Choroid plexus epithelial cell (primary cell): ENCODE measurements at places on chromosomes 6 and 20.
A peak's percentile ranks its signal among the peaks of the same experiment; 100 is the strongest.

- DNase-seq = no peak
These were observed 643.0 kb upstream of the CITED2 start for GRCh38 chr6:140017470-140017869.

- DNase-seq = peak; percentile 23
These were observed 43.7 kb downstream of the FRK start for GRCh38 chr6:116016846-116017545.

DNA sequence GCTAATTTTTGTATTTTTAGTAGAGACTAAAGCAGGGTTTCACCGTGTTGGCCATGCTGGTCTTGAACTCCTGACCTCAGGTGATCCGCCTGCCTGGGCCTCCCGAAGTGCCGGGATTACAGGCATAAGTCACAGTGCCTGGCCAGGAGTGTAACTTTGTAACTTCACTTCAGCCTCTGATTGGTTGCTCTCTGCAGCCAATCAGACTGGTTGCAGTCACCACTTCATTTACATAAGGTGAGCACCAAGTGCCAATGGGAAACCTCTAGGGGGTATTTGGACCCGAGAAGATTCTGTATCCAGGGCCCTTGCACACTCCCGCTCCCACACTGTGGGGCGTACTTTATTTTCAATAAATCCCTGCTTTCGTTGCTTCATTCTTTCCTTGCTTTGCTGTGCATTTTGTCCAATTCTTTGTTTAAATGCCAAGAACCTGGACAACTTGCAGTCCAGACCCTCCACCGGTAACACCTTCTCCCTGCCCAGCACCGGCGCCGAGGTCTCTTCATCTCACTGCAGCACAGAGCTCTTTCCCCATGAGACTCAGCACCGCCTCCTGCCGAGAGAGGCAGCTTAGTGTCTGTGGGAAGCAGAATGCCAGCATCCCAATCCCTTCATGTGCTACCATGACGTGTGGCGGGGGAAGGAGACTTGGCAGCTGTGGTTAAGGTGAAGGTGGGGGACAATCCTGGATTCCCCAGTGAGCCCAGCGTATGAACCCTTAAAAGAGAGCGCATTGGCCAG is 14.0 kb upstream of the MRGBP start:
- DNase-seq = no peak

GRCh38 chr20:32845786-32846185 is 12.9 kb upstream of the EFCAB8 start:
- DNase-seq = peak; percentile 32

DNA sequence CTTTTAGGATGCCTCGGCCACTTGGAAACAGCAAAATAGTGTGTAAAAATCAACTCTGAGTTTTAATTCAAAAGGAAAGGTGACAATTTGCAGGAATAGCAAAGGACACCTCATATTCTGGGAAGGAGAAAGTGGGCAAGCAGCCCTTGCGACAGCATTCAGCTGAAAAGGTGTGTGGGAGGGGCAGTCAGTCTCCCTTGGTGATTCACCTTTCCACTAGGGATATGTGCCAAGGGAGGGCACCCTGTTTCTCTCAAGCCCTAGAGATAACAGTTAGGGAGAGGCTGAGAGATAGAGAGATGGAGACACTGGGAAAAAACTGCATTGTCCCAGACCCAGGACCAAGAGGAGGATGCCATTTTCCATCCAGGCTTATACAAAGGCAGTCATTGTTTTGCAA is 228.1 kb downstream of the EPM2A start:
- no peak for DNase-seq

- no peak for DNase-seq
These were observed 8.9 kb upstream of the PSMG4 start for GRCh38 chr6:3249821-3250220.

GRCh38 chr6:108350528-108350927 is 55.7 kb downstream of the AFG1L start:
- no peak for DNase-seq

DNA sequence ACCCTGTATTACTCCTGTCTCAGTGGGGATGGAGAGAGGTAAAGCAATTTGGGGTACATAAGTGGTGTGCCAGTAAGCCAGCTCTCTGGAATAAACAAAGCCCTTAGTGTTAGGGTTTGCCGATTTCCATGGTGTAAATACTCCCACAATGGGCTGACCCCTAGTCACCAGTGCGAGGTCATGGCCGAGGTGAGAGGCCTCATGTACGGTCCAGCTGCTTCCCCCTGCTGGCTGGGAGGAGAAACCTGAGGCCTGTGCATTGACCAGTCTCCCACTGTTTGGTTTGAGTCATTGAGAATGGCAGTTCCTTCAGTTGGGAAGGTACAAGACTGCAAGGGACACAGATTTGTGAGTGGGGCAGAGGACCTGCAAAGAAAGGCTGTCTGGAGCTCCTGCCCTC is 382.0 kb downstream of the CDH26 start:
- no peak for DNase-seq

GRCh38 chr20:58880441-58880840 is 27.9 kb downstream of the GNAS start:
- no peak for DNase-seq

DNA sequence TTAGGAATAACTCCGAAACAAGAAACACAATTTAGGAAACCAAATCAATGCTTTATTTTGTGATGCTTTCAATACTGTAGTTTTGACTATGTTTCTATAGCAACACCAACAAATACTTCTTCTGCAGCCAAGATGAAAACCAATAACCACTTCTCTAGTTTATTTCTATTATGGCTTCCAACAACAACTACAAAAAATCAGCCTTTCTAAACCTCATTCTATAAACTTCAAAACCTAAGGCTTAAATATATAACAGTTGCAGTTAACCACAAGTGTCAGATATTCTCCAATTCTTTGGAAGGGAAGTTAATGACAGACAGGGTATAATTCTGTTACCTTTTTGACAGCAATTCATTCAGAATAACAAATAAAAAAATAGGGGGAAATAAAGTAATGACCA is 80.9 kb downstream of the EPB41L2 start:
- DNase-seq = no peak

GRCh38 chr6:31352683-31353383 is 4.1 kb downstream of the HLA-B start:
- no peak for DNase-seq

DNA sequence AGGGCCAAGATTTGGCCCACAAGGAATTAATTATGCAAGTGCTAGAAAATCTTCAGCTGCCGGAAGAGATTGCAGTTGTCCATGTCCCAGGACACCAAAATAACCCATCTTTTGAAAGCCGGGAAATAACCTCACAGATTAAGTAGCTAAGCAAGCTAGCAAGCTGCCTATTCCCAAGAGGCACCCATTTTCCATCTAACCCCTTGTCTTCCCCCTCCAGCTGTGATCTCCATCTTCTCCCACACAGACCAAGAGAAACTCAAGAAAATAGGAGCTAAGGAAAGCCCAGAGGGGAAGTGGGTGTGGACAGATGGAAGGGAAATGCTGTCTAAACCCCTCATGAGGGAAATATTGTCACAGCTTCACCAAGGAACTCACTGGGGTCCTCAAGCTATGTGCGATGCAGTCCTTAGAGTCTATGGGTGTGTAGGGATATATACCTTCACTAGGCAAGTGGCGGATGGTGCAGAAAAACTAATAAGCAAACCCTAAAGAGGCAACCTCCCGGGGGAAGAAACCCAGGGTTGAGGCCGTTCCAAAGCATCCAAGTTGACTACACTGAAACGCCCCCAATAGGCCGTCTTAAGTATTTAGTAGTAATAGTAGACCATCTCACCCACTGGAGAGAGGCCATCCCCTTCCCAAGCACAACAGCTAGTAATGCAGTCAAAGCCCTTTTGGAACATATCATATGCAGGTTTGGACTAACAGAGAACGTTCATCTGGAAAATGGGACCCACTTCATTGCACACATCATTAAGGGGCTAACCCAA is 64.3 kb upstream of the PRSS16 start:
- no peak for DNase-seq

DNA sequence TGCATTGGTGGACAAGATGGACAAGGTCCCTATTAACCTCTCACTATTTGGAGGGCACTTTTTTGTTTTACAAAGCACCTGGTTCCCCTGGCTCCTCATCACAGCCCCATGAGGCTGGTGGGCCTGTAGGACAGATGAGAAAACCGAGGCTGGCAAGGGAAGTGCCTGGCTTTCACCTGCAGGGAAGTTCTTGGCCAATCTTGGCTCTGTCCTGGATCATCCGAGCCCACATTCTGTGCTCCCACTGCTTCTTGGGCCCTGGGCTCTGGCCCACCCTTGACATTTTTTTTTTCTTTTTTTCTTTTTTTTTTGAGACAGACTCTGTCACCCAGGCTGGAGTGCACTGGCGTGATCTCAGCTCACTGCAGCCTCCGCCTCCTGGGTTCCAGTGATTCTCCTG is 14.7 kb downstream of the SLC13A3 start:
- no peak for DNase-seq

- DNase-seq = no peak
These were observed 50.6 kb downstream of the HACE1 start for GRCh38 chr6:104809116-104809515.

GRCh38 chr6:154363821-154364220 is 7.2 kb upstream of the IPCEF1 start:
- DNase-seq = no peak

- peak; percentile 73 for DNase-seq
These were observed 730.5 kb upstream of the MAP3K7 start for GRCh38 chr6:91317247-91317835.

GRCh38 chr6:10837622-10837994 is 731 bp downstream of the MAK start:
- peak; percentile 4 for DNase-seq

DNA sequence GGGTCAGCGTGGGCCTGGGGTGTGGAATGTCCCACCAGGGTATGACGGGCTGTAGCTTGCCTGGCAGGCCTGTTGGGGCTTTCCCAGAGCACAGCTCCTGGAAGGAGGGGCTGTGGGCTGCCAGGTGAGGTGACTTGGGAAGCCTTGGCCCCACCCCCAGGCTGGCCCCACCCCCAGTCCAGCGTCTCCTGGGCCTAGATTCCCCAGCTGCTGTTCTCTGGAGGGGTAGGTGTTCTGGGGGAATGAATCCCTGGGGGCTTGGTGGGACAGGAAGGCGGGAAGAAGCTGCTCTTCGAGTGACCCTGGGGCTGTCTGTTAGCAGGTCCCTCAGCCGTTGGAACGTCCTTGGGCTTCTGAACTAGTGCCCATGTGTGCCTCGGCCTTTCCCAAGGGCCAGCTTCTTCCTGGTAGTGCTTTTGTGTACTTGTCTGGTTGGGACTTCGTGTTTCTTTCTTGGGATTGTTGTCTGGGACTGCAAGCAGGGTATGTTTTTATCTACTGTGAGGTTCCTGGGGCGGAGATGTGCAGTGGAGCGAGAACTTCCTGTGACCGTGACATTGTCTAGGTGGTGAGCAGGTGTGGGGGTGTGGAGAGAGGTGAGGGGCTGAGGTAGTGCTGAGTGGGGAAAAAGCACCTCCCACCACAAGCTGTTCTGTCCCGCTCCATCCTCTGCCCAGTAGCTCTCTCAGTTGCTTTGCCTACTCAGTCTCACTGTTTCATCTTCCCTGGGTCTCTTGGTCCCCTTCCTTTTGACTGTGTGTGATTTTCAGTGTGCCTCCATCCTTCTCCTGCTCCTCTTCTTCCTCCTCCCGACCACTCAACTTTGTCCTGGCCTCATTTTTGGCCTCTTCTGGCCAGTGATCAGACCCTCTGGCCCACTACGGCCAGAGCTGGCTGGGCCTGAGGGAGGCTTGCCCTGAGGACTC is 1.3 kb upstream of the DDR1 start:
- no peak for DNase-seq

- no peak for DNase-seq
These were observed 860 bp upstream of the TMEM14C start for GRCh38 chr6:10721850-10722569.

- no peak for DNase-seq
These were observed 74.7 kb downstream of the FRK start for GRCh38 chr6:115986026-115986425.

- peak; percentile 70 for DNase-seq
These were observed 43.1 kb upstream of the JAG1 start for GRCh38 chr20:10716855-10717254.

DNA sequence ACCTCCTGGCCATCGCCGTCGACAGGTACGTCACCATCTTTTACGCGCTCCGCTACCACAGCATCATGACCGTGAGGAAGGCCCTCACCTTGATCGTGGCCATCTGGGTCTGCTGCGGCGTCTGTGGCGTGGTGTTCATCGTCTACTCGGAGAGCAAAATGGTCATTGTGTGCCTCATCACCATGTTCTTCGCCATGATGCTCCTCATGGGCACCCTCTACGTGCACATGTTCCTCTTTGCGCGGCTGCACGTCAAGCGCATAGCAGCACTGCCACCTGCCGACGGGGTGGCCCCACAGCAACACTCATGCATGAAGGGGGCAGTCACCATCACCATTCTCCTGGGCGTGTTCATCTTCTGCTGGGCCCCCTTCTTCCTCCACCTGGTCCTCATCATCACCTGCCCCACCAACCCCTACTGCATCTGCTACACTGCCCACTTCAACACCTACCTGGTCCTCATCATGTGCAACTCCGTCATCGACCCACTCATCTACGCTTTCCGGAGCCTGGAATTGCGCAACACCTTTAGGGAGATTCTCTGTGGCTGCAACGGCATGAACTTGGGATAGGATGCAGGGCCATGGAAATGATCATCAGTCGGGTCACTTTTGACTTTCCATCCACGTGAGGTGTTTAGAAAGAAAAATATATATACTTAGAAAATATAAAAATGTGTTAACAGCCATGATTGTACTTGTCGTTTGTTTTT is 868 bp downstream of the MC3R start:
- DNase-seq = no peak

DNA sequence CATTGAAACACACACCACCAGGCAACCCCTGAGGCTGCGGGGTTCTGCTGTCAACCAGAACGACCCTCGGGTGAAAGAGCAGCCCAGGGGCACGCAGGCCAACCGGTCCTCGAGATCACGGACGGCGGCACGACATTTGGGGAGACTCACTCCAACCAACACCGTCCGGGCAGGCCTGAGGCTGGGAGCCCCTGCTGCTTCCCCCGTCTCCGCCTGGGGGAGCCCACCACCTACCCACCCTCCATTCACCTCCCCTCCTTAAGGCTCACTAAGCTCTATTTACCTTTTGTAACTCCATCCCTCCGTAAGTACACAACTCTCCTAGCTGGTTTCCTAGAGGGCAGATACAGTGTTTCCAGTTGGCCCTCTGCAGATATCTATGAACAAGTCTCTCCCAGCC is 971.3 kb upstream of the DEFB115 start:
- DNase-seq = no peak

DNA sequence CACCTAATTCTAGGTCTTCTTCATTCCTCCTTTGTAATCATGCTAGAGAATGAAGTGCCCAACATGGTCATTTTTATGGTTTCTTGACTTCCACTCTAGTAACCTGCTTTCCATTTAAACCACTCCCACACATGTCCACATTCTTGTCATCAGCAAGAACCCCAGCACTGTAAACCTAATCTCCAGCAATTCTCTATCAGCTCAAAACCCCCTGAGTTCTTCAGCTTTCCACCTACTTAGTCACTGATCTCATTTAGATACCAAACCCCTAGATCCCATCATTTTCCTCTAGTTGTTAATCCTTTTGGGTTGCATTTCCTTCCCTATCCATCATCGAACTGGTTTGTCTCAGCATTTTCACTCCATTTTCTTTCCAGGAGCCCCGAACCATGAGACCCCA is 49.7 kb downstream of the GOPC start:
- DNase-seq = peak; percentile 26
